ENCODE measurements at places on chromosomes 1 and 21. TPM values are rescaled to one million over a fixed set of nuclear protein-coding genes. Genes with fewer than 3 reads are reported as not detected.
A peak's percentile ranks its signal among the peaks of the same experiment; 100 is the strongest.

The P3R3URF gene
- polyA plus RNA-seq = not detected

The TMCO2 gene
- not detected for polyA plus RNA-seq

The F13B gene
- 28.9 TPM for polyA plus RNA-seq

The MATN1 gene
- polyA plus RNA-seq = 0.30 TPM

DNA sequence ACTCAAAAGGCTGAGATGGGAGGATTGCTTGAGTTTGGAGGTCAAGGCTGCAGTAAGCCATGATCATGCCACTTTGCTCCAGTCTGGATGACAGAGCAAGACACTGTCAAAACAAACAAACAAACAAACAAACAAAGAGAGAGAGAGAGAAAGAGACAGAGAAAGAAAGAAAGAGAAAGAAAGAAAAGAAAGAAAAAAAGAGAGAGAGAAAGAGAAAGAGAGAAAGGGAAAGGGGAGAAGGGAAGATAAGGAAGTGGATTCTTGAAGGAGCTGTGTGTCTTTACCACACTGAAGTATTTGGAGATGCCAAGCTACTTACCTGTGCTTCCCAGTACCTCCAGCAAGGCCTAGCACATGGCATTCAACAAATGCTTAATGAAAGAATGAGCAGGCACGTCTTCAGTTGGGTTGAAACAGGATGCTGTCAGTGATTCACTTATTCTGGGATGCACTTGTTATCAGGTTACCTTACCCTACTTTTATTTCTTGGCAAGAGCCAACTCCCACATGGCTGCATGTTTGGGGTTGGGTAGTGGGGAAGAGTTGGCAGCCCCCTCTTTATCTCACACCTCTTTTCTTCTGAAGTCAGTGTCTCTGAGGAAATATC is 28.8 kb downstream of the CD101 start:
- H3K36me3 ChIP-seq = no peaks in the 10 kb centered on the region
- H3K27ac ChIP-seq = no peak overlapping the region
- H3K4me1 ChIP-seq = peaks cover 16% of the 10 kb centered on the region
- H3K4me3 ChIP-seq = no peak overlapping the region

GRCh38 chr1:244735404-244735803 is 82.5 kb downstream of the DESI2 start:
- peaks cover 12% of the 10 kb centered on the region for H3K27me3 ChIP-seq
- no peaks in the 10 kb centered on the region for H3K4me1 ChIP-seq
- H3K4me3 ChIP-seq = no peak overlapping the region

The LRRC53 gene
- polyA plus RNA-seq = 0.25 TPM

The CLDN8 gene
- polyA plus RNA-seq = not detected

DNA sequence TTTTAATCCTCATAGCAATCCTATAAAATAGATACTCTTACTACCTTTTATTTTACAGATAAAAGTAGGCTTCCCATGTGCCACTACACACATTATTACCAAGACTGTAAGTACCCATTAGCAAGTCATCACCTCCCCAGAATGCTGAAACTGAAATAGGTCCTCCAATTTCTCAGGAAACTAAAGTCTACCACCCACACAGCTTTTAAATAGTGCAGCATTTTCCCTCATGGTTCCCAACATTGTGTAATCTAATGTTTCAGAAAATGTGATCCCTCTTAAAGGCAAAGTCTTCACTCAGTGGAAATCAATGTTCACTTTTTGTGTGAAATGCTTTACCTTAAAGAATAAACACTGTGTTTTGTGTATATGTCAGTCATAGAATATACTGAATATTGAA is 356.5 kb downstream of the GPATCH2 start:
- H3K4me3 ChIP-seq = no peak overlapping the region
- DNase-seq = no peak
- no peaks in the 10 kb centered on the region for H3K27me3 ChIP-seq
- H3K27ac ChIP-seq = no peak overlapping the region
- no peaks in the 10 kb centered on the region for H3K4me1 ChIP-seq

DNA sequence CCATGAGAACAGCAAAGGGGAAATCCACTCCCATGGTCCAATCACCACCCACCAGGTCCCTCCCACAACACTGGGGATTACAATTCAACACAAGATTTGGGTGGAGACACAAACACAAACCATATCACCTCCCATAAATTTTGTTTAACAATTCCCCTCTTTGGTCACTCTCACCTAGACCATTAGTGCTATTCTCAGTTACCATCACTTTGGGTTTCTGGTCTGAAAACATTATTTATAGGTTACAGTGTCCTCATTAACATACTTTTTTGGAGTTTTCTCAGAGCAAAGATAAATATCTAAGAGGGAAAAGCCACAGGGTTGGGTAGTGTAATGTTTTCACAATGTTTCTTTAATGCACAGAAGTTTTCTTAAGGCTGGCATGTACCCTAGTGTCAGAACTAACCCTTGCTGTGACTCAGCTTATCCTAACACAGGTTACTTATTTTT is 47.7 kb upstream of the DNAH14 start:
- no peaks in the 10 kb centered on the region for H3K36me3 ChIP-seq
- H3K4me1 ChIP-seq = peaks cover 32% of the 10 kb centered on the region
- no peak overlapping the region for H3K27ac ChIP-seq
- no peak for DNase-seq
- H3K27me3 ChIP-seq = no peaks in the 10 kb centered on the region
- H3K4me3 ChIP-seq = no peak overlapping the region

DNA sequence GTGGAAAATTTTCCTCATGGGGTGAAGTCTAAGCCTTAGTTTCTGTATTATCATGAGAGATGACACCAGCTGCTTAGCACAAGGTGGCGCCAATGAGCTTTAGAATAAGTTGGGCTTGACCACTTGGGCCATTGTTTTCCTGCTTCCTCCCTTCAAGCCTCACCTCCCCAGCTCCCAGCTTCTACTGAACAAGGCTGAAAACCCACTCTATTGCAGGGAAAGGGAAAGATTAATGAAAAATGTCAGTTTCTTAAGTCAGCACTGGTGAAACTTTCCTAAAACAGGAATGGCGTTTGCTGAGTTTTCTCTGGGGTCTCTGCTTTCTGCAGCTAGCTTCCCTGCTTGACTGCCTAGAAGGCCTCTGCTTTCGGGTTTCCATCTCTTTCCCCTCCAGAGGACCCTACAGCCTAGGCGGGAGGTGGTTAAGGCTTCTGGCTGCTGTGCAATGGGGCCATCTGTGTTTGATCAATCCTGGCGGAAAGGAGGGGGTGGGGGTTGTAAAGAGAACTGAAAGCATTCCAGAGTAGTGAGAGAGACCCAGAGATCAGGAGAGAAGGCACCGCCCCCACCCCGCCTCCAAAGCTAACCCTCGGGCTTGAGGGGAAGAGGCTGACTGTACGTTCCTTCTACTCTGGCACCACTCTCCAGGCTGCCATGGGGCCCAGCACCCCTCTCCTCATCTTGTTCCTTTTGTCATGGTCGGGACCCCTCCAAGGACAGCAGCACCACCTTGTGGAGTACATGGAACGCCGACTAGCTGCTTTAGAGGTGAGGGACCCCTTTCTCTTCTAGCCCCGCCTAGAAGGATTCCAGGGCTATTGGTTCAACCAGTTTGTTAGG is at the start of gene OLFML3:
Gene OLFML3, plus strand, starts transcription at position 612 of the 840 bp plus-strand sequence. Its CDS starts 43 bp downstream, at position 655.
- peaks cover 6% of the 10 kb centered on the region for H3K36me3 ChIP-seq
- H3K27me3 ChIP-seq = no peaks in the 10 kb centered on the region
- peak within 1 kb of the TSS; percentile 76 for H3K27ac ChIP-seq
- peaks cover 21% of the 10 kb centered on the region for H3K4me1 ChIP-seq

DNA sequence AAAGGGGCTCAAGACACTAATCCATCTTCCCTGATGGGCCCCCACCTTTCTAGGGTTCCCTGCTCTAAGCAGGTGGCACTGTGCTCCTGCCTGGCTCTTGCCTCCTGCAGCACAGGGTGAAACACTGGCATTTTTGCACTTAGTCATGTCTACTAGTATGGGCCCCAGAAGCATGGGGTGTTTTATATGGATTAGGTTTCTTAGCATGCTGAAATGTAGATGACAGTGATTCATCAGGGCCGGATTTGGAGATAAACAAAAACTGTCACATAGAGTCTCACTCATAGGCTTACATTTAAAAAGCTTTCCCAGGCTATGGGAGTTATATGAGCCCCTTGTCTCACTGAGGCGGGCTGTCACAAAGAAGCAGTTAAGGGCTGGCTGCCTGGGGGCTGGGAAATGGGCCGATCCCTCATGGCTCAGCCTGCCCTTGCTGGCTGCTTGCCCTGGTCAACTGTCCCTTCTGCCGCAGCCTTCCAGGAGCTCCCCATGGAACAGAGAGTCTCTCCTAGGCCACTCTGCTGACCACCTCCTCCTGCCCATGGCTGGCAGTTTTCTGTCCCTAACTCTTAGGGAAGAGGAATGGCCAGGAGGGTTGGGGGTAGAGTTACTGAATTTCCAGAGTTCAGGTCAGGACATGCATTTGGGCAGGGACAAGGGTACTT is 6.5 kb downstream of the GALNT2 start:
- no peak overlapping the region for H3K27ac ChIP-seq
- no peaks in the 10 kb centered on the region for H3K27me3 ChIP-seq
- H3K36me3 ChIP-seq = peaks cover 2% of the 10 kb centered on the region
- no peak for DNase-seq

The NTMT2 gene
- polyA plus RNA-seq = not detected
